8988T (cell line): ENCODE measurements at places on chromosomes 7 and 10.

DNA sequence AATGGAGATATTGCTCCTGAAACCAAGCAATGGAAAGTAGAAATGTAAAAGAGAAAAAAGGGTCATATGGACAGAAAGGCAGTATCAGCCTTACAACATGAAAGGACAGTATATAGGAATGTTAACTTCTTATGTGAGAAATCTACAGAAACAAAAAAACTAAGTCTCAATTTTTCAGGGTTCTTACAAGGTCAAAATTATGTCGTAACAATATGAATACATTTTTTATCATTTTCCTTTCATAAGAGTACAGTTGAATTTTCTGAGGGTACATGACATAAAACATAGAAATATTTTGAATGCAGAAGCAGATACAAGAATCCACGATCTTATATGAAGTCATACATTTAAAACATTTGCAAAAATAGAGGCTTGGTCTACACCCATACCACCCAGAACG lies 10.7 kb downstream of the DNA2 start:
- no peak for DNase-seq

GRCh38 chr10:101080933-101081931 lies 19.4 kb downstream of the KAZALD1 start:
- no peak for DNase-seq

GRCh38 chr10:5530412-5530806 lies 5.6 kb downstream of the CALML3 start:
- no peak for DNase-seq

- no peak for DNase-seq
Measured at GRCh38 chr7:49840751-49841405, 67.4 kb downstream of the VWC2 start.

GRCh38 chr7:104150470-104150869 lies 57.3 kb downstream of the ORC5 start:
- DNase-seq: no peak

GRCh38 chr10:48459270-48460150 lies 145.4 kb downstream of the ARHGAP22 start:
- DNase-seq: no peak
